NCI-H1417 (cell line): ENCODE measurements at places on chromosomes 1 and 21.

- DNase-seq, result no peak
Measured at GRCh38 chr1:236736761-236737160, 50.5 kb downstream of the ACTN2 start.

GRCh38 chr1:211292411-211292810, 33.2 kb downstream of the RCOR3 start:
- no peak for DNase-seq

DNA sequence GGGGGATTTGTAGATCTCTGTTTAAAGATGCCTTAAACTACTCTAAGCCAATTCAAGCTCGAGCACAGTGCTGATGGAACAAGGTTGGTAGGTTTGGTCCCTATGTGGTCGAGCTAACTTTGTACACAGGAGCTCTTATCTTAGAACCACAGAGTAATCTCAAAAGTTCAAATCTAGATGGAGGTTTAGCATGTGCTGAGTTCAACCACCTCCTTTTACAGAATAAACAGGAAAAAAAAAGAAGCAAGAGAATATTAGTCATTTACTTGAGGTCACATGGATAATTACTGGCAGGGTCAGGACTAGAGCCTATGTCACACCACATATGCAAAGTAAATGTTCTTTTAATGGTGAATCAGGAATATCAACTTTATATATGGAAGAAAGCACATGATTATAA, 86.2 kb downstream of the DTL start:
- no peak for DNase-seq

GRCh38 chr1:30028939-30029338, 694.4 kb downstream of the MATN1 start:
- DNase-seq, result no peak

DNA sequence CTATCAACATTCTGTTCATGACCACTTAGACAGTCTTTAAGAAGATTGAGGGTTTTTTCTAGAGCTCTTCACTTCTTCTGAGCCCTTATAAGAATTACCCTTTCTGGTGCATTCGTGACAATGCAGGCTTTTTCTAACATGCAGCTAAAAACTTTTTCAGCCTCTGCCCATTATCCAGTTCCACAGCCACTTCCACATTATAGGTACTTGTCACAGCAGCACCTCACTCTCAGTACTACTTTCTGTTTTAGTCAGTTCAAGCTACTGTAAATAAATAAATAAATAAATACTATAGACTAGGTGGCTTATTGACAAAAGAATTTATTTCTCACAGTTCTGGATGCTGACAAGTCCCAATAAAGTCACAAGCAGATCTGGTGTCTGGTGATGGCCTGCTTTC, 284.4 kb upstream of the PKN2 start:
- no peak for DNase-seq

DNA sequence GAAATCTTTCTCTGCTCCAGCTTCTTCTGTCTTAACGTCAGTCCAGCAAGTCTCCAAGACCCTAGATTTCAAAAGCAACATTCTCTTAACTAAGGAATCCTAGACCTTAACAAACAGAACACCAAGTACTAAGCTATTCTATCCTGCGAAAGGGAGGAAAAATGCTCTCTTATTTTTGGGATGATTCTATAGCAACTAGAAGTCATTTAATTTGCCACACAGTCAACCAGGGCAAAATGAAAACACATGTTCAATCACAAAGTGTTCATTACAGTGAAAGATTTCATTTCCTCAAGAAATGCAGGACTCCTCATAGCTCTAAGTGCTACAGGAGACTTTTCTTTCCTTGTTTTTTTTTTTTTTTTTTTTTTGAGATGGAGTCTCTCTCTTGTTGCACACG, 36.2 kb upstream of the DOCK7 start:
- DNase-seq, result no peak

- DNase-seq, result peak; percentile 73
Measured at GRCh38 chr1:155952505-155952890, 11.1 kb downstream of the RXFP4 start.

GRCh38 chr1:245860657-245861544, 646.2 kb downstream of the SMYD3 start:
- DNase-seq, result no peak

DNA sequence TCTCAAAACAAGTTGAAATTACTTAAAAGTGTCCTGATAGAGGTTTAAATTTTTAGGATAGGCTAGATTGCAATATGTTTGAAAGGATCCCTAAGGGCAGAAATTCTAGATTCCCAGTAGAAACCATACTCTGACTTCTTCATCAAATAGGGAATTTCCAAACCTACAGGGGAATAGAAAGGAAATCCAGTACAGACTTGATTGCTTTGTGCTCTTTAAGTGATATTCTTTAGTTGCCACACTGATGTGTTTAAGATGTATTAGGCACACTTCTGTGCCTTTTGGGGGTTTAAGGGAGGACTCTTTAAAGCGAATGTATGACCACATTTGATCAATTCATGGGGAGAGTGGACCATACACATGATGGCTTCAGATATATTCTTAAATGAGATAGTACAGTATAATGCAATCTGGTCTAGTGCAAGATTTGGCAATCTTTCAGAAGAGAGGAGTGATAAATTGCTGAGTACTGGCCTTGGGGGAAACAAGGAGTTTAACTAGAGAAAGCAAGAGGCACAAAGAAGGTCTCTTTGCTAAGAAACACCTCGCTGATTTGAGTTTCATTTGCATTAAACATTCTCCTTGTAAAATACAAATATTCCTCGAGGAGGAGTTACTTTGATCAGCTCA, 268.8 kb upstream of the NR5A2 start:
- no peak for DNase-seq

DNA sequence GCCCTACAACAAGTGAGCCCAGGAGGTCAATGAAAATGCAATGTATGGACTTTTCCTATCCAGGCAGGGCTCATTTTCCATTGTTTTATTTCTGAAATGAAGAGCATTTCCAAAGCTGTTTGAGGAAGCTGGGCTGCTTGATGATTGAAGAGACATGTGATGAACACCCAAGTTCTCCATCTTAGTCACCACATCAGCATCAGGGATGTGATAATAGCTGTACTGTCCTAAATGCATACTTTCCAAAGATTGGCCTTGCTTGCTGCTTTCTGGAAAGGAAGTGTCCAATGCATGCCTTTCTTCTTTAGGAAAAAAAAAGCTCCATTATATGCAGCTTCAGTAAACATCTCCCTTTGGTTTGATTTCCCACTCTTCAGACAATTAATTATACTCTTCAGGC, 425.9 kb upstream of the RUNX1 start:
- no peak for DNase-seq

DNA sequence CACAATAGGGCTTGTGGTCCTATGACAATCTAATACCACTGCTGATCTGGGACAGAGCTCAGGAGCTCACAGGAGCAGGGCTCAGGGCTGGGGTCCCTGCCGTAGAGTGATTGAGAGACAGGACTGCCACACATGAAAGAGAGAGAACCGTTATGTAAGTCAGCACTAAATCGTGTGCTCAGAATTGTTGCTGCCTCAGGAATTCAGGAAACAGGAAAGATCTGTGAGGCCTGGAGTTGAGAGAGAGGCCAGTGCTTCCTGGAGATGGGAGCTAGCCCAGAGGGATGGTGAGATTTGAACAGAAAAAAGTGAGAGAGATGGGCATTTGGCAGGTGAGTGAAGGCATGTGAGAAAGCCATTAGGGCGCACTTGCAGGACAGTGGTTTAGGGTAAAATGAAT, 17.5 kb upstream of the ACBD6 start:
- no peak for DNase-seq

- no peak for DNase-seq
Measured at GRCh38 chr1:89939059-89939570, 55.8 kb upstream of the ZNF326 start.

GRCh38 chr1:168887381-168887780, 158.4 kb upstream of the DPT start:
- no peak for DNase-seq

GRCh38 chr1:171800342-171800741, 18.9 kb downstream of the METTL13 start:
- no peak for DNase-seq

GRCh38 chr21:41894922-41895557, 15.9 kb upstream of the PRDM15 start:
- no peak for DNase-seq

- DNase-seq, result peak; percentile 13
Measured at GRCh38 chr21:38223893-38224540, 32.8 kb upstream of the KCNJ15 start.

GRCh38 chr21:32413697-32414578, 1.4 kb downstream of the EVA1C start:
- DNase-seq, result peak; percentile 53
